ENCODE measurements at places on chromosomes 7 and 10. TPM values are rescaled to one million over a fixed set of nuclear protein-coding genes. Genes with fewer than 3 reads are reported as not detected.

DNA sequence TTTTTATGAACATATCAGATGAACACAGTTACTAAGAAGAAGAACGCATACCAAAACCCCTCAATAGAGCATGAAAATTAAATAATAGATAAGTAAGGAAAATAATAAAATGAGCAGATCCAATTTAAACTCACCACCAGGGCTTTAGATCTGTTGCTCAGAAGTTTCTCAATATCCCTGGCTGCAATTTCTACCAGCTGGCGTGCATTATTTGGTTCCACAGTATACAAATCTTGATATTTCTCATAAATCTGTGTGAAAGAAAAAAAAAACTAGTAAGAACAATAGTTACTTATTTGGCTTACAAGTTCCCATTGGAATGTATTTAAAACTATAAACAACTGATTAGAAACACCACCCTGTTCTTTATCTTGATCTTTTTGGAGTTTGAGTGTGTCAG is 108.6 kb downstream of the CACNA2D1 start:
- DNase-seq: no peak
- no peaks in the 10 kb centered on the region for H3K27me3 ChIP-seq
- peaks cover 5% of the 10 kb centered on the region for H3K4me1 ChIP-seq
- no peak overlapping the region for H3K4me3 ChIP-seq
- no peak overlapping the region for H3K27ac ChIP-seq

GRCh38 chr10:99331207-99331803 is 2.1 kb downstream of the CNNM1 start:
- no peak overlapping the region for H3K27ac ChIP-seq
- H3K4me1 ChIP-seq: no peaks in the 10 kb centered on the region
- H3K36me3 ChIP-seq: no peaks in the 10 kb centered on the region
- no peak for DNase-seq

GRCh38 chr10:128241023-128241422 is 114.8 kb upstream of the MKI67 start:
- no peaks in the 10 kb centered on the region for H3K27me3 ChIP-seq
- H3K4me3 ChIP-seq: no peak overlapping the region
- no peaks in the 10 kb centered on the region for H3K36me3 ChIP-seq
- H3K27ac ChIP-seq: no peak overlapping the region
- no peak for DNase-seq
- H3K4me1 ChIP-seq: no peaks in the 10 kb centered on the region

LIPN gene
- not detected for total RNA-seq

FERD3L gene
- not detected for total RNA-seq

GRCh38 chr10:17675638-17676037 is 31.7 kb downstream of the STAM start:
- peaks cover 68% of the 10 kb centered on the region for H3K4me1 ChIP-seq
- no peaks in the 10 kb centered on the region for H3K36me3 ChIP-seq
- no peak for DNase-seq

DNA sequence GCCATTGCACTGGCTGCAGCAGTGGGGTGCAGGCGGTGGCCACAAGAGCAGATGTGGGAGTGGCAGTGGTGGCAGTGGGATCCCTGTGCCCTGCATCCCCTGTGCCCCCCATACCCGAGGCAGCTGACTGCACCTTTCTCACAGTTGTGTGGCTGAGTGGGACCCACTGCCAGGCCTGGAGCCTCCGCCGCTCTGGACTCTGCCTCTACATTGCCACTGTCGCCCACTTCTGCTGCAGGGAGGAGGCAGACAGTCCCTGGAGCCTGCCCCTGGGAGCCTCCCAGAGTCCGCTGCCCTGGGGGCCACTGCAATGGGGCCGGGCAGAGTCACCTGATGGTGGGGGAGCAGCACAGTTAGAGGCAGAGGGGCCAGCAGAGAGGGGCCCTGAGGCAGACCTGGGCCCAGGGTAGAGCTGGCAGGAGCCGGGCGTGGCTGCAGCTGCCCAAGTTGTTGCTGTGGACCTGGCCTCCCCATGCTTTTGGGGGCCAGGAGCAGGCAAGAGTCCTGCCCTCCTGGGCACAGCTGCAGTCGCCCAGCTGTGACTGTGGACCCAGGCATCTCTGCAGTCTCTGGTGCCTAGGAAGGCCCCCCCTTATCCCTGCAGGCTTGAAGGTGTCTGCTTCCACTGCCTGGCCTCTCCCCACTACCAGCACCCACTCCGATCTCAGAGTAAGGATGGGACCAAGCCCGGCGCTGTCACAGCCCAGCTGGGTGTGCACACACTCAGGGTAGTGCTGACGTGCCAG is 22.2 kb downstream of the FAM241B start:
- H3K27ac ChIP-seq: no peak overlapping the region
- peaks cover 8% of the 10 kb centered on the region for H3K4me1 ChIP-seq
- no peaks in the 10 kb centered on the region for H3K36me3 ChIP-seq
- H3K27me3 ChIP-seq: no peaks in the 10 kb centered on the region
- H3K4me3 ChIP-seq: no peak overlapping the region

DNA sequence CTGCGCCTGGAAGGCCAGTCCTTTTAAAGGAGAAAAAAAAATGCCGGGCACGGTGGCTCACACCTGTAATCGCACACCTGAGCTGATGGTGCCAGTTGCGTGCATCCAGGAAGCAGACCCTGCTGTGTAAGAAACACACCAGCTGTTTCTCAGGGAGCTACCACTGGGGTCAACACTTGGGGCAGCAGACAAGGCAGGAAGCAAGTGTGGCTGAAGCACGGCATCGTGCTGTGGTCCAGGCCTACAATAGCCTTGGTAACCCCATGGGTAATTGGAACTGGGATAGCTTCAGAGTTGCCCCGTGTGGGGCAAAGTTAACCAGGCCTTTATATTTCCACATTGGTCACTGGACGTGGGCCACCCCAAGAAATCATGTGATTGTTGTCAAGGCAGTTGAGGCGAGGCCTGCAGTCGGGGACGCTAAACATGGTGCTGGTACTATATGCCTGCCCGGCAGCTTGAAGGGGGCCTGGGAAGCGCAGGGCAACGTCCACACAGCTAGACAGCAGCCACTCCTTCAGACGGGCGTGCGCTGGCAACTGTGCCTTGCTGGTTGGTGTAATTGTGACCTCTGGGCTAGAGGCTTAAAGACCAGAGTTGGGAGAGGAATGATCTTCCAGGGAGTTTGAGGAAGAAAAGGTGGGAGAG is 2.5 kb upstream of the TACR2 start:
- H3K27me3 ChIP-seq: no peaks in the 10 kb centered on the region
- H3K4me3 ChIP-seq: no peak overlapping the region
- no peaks in the 10 kb centered on the region for H3K36me3 ChIP-seq
